Activated CD4-positive, alpha-beta memory T cell treated with anti-CD3 and anti-CD28 coated beads for 36 hours (primary cell): ENCODE measurements at places on chromosomes 2 and 18. TPM values are rescaled to one million over a fixed set of nuclear protein-coding genes. Genes with fewer than 3 reads are reported as not detected.
A peak's percentile ranks its signal among the peaks of the same experiment; 100 is the strongest.

- peaks cover 24% of the 10 kb centered on the region for H3K27me3 ChIP-seq
- H3K36me3 ChIP-seq, result no peaks in the 10 kb centered on the region
- no peak for DNase-seq
- peaks cover 6% of the 10 kb centered on the region for H3K4me1 ChIP-seq
These were observed 20.5 kb downstream of the NR4A2 start for GRCh38 chr2:156311976-156312375.

DNA sequence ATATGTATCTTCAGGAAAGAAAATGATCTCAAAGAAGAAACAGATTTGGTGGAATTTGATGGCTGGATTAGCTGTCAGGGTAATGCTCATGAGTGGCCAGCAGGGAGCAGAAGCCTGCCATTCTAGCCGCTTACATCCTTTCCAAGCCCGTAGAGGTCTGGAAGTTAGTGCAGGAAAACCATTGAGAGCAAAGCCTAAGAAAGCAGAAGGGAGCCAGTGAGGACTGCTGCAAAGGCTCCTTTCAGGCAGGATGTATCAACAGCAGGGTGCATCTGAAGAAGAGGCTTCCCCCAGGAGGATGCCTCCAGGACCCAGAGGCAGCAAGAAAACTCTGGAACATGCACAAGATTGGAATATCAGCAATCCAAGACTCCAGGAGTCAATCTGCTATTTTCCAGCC lies 22.9 kb upstream of the LBH start:
- no peaks in the 10 kb centered on the region for H3K27me3 ChIP-seq
- DNase-seq, result peak; percentile 56
- peaks cover 13% of the 10 kb centered on the region for H3K4me1 ChIP-seq
- no peak overlapping the region for H3K4me3 ChIP-seq

- peaks cover 4% of the 10 kb centered on the region for H3K36me3 ChIP-seq
- no peak overlapping the region for H3K27ac ChIP-seq
- H3K27me3 ChIP-seq, result no peaks in the 10 kb centered on the region
- H3K4me3 ChIP-seq, result no peak overlapping the region
- DNase-seq, result no peak
These were observed 61.2 kb upstream of the CABLES1 start for GRCh38 chr18:23073996-23074606.

DNA sequence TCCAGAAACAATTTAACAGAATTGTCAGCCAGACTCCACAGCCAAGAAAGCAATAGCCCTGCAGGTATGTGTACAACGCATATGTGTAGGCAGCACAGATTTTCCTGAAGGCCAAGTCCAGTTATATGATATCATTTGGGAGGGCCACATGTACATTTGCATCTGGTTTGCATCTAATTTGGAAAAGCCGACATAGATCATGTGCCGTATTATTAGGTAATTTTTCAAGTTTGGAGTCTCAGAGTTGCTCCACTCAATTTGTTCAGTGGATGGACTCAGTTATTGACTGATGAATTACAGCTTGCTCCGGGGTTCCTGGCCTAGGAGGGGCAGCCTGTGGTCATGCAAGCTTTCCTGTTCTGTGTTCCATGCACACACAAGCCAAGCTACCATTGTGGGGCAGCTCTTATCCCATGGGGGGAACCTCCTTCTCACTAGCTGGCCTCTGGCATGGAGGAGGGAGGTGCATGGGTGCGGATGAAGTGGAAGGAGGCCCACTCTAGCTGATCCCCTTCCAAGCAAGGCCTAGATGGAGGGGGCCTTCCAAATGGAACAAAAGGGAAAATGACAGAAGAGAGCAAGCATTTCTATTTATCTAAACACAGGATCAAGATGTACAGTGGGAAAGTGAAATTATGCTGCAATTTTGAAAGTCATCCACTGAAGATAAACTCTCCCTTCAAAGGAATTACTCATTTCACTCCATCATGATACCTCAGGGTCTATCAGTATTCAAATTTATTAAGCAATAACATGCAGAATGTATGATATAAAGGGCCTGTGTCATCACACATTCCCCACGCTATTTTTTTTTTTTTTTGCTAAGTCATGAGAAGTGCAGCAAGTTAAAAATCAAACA lies 202.6 kb upstream of the SMAD2 start:
- H3K36me3 ChIP-seq, result no peaks in the 10 kb centered on the region
- H3K27ac ChIP-seq, result no peak overlapping the region
- H3K27me3 ChIP-seq, result peaks cover 44% of the 10 kb centered on the region
- DNase-seq, result no peak
- H3K4me3 ChIP-seq, result no peak overlapping the region

GRCh38 chr2:190695739-190696138 lies 46.9 kb downstream of the NAB1 start:
- H3K27me3 ChIP-seq, result no peaks in the 10 kb centered on the region
- DNase-seq, result peak; percentile 61
- peaks cover 24% of the 10 kb centered on the region for H3K36me3 ChIP-seq
- H3K4me1 ChIP-seq, result peaks cover 42% of the 10 kb centered on the region

GRCh38 chr2:173858291-173858731 lies 106.9 kb downstream of the SP3 start:
- no peak overlapping the region for H3K27ac ChIP-seq
- no peaks in the 10 kb centered on the region for H3K36me3 ChIP-seq
- peaks cover 11% of the 10 kb centered on the region for H3K27me3 ChIP-seq
- no peak for DNase-seq

- H3K36me3 ChIP-seq, result no peaks in the 10 kb centered on the region
- peaks cover 7% of the 10 kb centered on the region for H3K27me3 ChIP-seq
- no peak overlapping the region for H3K27ac ChIP-seq
- no peaks in the 10 kb centered on the region for H3K4me1 ChIP-seq
- DNase-seq, result no peak
- H3K4me3 ChIP-seq, result no peak overlapping the region
These were observed 28.0 kb upstream of the LTBP1 start for GRCh38 chr2:32918774-32919173.

DNA sequence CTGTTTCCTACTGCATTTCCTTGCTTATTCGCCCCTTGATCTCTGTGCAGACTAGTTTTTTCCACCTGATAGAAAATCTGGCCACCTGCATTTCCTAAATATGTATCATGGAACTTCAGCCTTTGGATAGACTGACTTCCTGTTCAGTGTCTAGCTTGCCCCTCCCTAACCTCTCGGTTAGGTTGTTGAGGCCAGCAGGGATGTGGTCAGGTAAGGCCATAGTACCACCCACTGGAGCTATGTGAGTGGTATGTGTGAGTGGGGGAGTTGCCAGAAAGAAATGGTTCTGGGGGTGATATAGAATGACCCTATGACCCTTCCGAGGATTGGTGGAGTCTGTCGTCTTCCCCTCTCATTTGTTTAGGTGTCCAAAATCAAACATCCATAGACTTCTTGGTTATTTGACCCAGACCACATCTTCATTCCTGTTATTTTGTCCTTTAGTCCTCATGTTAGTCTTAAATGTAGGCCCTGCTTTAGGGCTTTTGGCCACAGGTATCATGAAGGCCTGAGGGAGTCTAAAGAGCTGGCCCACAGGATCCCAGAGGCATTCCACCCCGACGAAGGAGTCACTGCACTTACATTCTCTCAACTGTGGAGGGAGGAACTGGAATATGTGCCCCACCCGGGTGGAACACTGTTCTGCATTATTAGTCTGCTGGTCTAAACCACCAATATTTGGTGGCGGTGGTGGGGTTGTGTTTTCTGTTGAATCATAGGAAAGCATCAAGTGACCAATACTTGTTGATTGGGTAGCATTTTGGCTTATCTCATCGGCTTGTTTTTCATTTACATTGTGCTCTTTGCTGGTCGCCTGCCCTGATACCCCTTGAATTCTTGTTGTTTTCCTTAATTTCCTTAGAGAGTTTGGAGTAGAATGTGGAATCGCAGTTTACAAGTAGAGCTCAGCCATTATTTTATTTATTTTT lies 21.9 kb downstream of the CAB39 start:
- H3K27ac ChIP-seq, result no peak overlapping the region
- no peak overlapping the region for H3K4me3 ChIP-seq
- H3K27me3 ChIP-seq, result no peaks in the 10 kb centered on the region

DNA sequence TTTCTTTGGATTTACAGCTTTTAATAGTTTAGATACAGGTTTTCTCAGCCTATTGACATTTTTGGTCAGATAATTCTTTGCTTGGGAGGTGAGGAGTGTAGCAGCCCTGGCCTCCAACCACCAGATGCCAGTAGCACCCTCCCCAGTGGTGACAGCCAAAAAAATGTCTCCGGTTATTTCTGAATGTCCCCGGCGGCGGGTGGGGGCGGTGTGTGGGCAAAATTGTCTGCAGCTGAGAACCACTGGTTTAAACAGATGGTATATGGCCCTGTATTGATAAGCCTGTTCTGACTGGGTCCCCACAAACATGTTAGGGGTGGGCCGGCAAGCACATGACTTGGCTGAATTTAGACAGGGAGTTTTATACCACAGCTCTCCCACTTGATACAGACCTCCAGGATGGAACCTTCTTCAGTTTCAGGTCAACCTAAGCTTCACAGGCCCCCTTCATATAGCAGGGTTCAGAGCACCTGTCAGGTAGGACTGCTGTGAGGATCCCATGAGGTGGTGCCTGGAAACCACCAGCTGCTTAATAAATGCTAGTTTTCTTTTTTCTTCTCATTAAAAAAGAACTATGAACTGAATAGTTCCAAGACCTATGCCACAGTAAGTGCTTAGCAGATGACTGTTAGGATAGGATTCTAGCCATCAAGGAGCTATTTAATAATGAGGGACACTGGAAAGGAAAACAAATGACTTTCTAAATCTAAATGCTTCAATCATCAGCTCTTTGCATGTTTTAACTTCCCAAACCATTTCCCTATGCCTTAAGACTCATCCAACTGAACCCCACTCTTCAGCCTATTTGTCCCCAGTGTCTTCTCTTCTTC lies 18.1 kb downstream of the LPIN2 start:
- H3K4me3 ChIP-seq, result peak overlapping the region; percentile 26
- H3K27ac ChIP-seq, result peak overlapping the region; percentile 91
- H3K36me3 ChIP-seq, result peaks cover 20% of the 10 kb centered on the region

The KIF1A gene
- 3.8 TPM for total RNA-seq

DNA sequence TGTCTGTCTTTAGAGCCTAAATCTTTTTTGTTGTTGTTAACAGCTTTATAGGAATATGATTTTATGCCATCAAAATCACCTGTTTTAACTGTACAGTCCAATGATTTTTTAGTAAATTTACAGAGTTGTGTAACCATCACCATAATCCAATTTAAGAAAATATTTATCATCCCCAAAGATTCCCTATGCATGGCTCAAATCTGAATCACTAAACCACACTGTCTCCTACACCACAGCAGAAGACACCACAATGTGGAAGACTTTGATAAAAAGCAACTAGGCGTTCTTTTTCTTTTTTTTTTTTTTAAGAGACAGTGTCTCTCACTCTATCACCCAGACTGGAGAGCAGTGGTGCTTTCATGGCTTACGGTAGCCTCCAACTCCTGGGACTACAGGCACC lies 99.6 kb downstream of the TXNL1 start:
- peaks cover 6% of the 10 kb centered on the region for H3K27me3 ChIP-seq
- no peaks in the 10 kb centered on the region for H3K4me1 ChIP-seq
- DNase-seq, result no peak
- H3K4me3 ChIP-seq, result no peak overlapping the region

The PRKAG3 gene
- total RNA-seq, result not detected
